ENCODE measurements at places on chromosomes 2 and 18. TPM values are rescaled to one million over a fixed set of nuclear protein-coding genes. Genes with fewer than 3 reads are reported as not detected.

GRCh38 chr18:36460854-36461253 lies 163.3 kb downstream of the FHOD3 start:
- no peak for DNase-seq

DNA sequence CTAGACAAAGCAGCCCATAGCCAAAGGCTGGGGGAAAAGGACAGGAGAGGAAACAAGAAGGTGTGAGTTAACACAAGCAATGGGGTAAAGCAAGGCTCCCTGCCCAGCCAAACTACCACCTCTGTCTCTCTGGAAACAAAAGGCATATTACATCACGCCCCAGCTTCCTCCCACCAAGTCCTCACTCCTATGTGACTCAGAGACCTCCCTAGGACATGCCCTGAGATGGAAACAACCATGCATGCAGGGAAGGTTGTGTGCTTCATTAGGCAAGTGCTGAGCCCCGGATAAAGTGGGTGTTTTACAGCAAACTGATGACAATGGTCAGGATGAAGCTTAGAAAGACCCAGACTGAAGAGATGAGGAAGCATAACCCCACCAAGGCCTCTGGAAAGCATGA lies 9.0 kb upstream of the ATRAID start:
- DNase-seq: peak; percentile 18

DNA sequence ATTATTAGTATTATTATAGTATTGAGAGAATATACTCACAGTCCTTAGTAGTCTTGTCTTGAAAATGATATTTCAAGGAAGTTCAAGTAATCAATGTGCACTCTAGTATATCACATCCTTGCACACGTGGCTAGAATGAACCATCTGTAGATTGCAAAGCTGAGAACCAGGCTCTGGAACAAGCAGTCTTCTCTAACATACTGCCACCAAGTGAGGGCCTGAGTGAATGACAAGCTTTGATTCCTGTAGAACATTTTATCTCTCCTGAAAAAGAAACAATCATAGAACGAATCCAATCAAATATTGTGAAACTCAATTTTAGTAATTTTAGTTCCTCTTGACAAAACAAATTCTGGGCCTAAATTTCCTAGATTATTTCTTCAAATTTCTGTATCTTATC lies 55.3 kb upstream of the SULT1C3 start:
- DNase-seq: no peak

The UPP2 gene
- not detected for total RNA-seq

The TEX44 gene
- not detected for total RNA-seq

DNA sequence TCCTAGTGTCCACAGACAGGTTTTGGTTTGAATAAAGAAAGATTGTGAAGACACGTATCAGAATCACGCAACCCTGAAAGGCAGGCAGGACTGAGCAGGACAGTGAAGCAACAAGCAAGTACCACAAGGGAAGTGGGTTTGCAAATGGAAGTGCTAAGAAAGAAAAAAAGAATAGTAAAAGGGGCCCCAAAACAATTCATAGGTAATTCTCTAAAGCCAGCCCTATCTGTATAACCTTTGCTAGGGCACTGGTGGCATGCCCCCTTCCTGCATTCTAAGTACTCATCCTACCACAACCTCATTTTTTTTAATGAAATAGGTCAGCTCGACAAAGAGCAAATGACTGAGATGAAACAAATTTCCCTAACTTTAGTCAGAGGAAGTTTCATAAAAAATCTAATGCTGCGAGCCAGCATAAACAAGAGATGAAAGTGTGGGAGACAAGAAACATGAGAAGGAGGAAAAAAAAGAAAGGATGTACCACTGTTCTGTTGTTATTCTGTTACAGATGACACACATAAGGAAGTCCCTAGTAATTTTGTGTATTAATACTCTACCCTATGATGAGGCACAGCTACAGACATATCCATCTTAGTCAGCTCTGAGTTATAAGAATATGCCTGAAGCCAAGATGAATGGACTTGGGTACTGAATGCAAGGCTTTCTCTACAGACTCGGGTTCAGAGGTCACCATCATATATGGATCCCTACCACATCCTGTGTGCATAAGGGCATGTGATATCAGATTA lies 32.2 kb downstream of the IKZF2 start:
- DNase-seq: no peak

The RNF144A gene
- 42.5 TPM for total RNA-seq

- DNase-seq: no peak
Measured at GRCh38 chr2:1995584-1995983, 251.3 kb upstream of the PXDN start.

DNA sequence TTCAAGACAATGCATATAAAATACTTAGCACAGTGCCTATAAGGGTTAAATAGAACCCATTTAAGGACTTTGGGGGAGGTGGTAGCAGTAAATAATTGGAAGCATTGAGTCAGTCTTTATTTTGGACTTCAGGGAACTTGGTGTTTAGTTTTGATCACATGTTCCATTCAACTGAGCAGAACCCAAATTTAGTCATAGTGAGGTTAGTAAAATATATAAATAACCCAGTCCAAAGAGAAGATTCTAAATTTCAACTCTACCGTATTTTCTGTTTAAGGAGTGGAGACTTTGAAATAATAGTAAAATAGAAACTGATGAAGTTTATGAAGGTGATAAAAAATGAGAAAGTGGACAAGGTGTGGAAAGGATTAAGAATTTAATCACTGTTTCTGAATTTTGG lies 19.7 kb downstream of the TWSG1 start:
- no peak for DNase-seq

DNA sequence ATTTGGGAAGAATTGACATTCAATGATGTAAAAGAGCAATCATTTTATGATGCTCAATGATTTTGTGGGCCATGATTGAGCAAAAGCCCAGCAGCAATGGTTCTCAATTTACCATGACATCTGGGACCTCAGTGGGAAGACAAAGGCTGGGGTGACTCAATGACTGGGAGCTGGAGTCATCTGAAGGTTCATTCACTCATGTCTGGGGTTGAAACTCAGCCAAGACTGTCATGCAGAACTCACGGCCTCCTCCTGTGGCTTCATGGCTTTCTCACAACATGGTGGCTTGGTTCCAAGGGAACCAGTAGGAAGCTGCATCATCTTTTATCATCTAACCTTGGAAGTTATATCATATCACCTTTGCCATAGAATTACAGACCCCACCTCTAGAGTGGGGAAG lies 45.1 kb upstream of the CD226 start:
- DNase-seq: no peak
